ENCODE measurements at places on chromosomes 4 and X.

DNA sequence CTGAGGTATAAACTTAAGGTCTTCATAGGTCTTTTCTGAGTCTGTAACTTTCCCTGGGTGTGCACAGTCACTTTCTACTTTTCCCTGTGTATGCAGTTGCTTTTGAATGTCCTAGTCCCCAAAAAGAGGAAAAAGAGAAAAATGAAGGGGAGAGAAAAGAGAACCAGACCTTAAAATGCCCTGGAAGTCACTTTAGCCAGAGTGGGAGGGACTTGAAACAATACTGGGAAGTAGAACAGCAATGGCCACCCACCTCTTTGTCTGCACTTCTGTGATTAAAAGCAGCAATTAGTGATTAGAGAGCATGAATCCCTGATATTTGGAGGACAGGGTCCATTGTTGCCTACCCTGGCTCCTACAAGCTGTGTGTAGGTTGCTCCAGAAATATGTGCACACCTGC, 36.1 kb downstream of the ZCCHC13 start:
- DNase-seq = no peak

GRCh38 chr4:128868758-128869157, 59.3 kb downstream of the JADE1 start:
- no peak for DNase-seq

- DNase-seq = no peak
Observed at GRCh38 chr4:113976741-113977525, 2.5 kb downstream of the ARSJ start.

- DNase-seq = no peak
Observed at GRCh38 chr4:66071911-66072310, 401.6 kb upstream of the EPHA5 start.
